ENCODE measurements at places on chromosomes 1 and 21.

GRCh38 chr1:234735476-234735875, 125.5 kb upstream of the IRF2BP2 start:
- no peak for DNase-seq

GRCh38 chr21:45176141-45176540, 101.8 kb downstream of the ADARB1 start:
- no peak for DNase-seq

DNA sequence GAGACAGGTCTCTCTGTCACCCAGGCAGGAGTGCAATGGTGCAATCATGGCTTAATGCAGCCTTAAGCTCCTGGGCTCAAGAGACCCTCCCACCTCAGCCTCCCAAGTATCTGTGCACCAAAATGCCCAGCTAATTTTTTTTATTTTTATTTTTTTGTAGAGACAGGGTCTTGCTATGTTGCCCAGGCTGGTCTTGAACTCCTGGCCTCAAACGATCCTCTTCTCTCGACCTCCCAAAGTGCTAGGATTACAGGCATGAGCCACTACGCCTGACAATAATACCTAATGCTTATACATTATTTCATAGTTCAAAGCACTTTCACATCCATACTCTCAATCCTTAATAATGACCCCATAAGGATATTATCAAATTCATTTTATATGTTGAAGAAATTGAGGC, 48.3 kb downstream of the LUZP1 start:
- no peak for DNase-seq

DNA sequence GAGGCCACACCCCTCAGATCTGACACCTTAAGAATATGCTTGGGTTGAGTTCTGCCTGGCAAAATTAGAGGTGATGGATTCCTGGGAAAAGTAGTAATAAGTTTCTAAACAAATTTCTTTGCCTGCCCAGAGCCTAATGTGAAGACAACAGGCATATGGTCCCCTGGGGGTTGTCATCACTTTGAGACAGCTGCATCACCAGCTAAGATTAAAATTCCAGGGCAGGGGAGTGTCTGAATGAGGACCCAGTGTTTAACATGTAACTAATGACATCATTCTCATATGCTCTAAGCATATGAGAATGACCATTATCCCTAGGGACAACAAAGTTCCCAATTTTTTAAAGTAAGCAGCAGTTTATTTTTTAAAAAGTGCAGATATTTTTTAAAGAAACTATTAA, 432.2 kb downstream of the PCP4 start:
- DNase-seq, result no peak

DNA sequence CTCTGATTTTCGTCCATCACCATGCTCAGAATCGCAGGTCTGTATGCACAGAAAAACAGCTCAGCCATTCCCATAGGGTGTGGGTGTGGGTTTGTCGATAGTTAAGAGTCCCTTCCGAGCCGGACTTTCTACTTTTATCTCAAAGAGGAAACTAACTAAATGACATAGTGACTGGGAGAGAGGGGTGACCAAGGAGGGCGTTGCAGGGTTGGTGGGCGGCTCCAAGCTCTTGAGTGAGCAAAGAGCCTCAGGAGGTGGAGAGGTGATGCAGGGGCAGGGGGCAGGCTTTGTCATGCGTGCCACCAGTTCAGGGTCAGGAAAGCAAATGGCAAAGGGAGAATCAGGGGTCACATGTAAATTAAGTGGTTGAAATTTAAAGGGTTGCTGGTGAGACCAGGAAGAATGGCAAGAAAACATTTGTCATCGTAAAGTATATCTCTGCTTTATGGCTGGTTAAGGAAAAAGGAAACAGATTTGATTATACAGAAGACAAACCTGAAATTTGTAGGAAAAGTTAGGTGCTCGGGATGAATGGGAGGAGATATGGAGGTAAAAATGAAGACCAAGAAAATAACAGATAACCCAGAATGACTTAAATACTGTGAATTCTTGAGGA, 249.0 kb downstream of the SETD4 start:
- DNase-seq, result no peak

DNA sequence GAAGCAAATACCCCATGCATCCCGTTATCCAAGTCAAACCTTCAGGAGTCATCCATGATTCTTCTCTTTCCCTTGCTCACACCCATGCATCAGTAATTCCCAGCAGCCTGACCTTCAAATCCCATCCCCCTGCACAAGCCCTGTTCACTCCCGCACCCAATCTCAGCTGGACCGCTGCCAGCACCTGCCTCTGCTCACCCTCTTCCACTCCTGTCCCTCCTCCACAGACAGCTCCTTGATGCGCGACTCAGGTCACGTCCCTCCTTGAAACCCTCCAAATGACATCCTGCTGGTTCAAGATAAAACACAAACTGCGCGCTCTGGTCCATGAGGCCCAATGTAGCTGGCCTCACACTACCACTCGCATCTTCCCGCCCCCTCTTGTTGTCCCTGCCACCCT, 43.4 kb upstream of the MPZL1 start:
- no peak for DNase-seq

- no peak for DNase-seq
Observed at GRCh38 chr1:5273280-5274003, 619.0 kb downstream of the AJAP1 start.

GRCh38 chr1:56672579-56672978, 27.5 kb downstream of the PRKAA2 start:
- DNase-seq, result no peak

DNA sequence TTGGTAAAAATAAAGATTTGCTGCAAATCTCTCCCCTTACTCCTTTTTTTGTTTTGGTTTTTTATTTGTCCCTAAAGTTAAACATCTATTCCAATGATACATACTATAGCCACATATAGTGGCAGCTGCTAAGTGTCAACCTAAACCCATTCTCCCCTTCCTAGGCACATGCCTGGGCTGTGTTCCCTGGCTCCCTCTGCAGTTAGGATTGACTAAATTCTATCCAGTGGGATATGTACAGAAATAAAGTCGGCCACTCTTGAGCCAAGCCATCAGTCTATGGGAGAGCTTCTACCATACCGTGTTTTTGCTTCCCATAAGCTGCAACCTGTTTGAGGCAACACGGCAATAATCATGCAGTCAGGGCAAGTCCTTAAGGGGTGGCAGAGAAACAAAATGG, 23.6 kb downstream of the MCOLN3 start:
- no peak for DNase-seq

GRCh38 chr1:205057808-205058575, 15.0 kb downstream of the CNTN2 start:
- DNase-seq, result no peak

DNA sequence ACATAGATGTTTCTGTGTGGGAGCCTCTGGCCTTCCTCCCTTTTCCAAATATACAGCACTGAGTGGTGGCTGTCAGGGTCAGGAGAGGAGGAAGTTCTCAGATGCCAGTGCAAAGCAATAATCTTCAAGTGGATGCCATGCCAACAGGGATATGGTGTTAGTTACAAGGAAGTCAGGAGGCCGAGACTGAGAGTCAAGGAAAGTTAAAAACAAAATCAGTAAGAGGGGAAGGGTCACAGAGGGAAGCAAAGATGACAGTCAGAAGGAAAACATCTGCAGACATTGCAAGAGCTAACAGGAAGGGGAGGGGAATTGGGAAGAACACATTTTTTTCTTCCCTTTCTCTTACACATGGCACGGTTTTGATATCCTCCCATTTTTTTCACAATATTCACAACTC, 691.4 kb downstream of the ADGRL2 start:
- DNase-seq, result no peak

DNA sequence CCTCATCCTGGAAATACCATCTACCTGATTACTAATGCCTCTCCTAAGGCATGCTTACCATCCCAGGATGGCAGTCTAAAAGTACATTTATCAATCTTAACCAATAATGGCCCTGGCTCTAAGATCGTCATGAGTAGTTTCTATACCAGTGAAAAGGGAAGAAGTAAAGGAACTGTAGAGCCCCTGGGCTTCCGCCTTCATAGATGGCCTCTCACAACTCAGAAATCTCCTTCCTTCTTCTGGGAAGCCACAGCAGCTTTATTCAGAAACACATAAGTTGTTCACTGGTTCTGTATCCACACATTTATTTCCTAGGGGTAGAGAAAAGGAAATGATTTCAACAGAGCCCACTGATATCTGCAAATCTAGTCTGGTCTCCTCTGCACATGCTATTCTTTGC, 41.0 kb upstream of the CD5L start:
- no peak for DNase-seq

GRCh38 chr1:18192974-18193373, 85.4 kb downstream of the IGSF21 start:
- DNase-seq, result no peak

DNA sequence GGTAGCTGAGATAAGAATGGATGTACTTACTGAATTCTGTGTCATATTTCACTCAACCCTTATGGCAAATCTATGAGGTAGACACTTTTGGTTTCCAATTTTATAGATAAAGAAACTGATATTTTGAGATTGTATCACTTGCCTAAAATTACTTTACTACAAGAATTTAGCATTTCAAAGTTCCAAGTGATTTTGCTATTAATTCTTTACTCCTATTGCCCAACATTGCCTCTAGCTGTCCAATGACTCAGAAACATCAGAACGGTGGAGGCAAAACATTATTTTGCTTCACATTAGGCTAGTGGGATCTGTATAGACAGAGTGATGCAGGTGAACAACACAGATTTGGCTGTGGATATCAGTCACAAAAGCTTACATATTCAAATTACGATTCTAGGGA, 747.2 kb upstream of the NEGR1 start:
- DNase-seq, result no peak

- DNase-seq, result no peak
Observed at GRCh38 chr1:31781138-31781755, 17.1 kb upstream of the ADGRB2 start.

DNA sequence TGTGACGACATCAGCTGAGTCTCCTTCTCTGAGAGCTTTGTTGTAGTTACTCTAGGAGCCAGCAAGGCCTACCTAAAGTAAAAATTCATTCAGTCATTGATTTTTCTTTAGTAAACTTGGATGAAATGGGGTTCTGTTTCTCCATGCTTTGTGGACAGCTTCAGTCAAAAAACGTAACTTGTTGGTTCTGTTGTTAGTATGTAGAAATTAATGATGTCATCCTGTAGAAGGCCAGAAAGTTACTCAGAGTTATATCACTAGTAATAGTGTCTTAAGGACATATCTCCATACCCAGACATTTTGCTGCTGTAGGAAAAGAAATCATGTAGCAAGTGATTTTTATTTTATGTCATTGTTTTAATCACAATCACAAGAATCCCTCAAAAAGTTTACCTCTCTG, 43.0 kb downstream of the KDM1A start:
- no peak for DNase-seq

GRCh38 chr1:97680894-97681293, 239.9 kb downstream of the DPYD start:
- DNase-seq, result no peak

DNA sequence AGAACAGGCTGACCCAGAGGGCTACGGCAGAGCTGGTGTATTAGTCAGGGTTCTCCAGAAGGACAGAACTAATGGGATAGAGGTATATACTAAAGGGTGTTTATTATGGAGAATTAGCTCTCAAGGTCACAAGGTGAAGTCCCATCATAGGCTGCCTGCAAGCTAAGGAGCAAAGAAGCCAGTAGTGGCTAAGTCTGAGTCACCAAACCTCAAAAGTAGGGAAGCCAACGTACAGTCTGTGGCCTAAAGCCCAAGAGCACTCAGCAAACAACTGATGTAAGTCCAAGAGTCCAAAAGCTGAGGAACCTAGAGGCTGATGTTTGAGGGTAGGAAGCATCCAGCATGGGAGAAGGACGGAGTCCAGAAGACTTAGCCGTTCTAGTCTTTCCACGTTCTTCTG, 179.2 kb downstream of the BACH1 start:
- no peak for DNase-seq

- DNase-seq, result no peak
Observed at GRCh38 chr1:35447278-35447677, 109.9 kb downstream of the KIAA0319L start.

DNA sequence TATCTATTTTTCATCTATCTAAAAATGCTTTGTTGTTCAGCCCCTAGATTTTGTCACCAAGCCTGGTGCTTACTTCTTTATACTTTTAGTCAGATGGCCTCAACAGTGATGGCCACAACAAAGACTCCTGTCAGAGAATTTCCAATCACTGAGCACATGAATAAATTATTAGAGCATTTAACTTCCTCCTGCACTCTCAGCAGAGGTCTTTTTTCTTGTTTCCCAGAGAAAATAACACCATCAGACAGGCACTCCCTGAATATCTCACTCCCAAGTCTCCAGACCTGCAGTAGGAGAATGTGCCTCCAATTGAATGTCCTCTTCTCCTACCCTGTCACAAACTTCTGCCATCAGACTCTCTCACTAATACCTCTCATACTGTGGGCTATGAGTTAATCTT, 616.0 kb upstream of the NR5A2 start:
- DNase-seq, result no peak

GRCh38 chr1:62784509-62785365, 805 bp downstream of the ATG4C start:
- DNase-seq, result no peak

- no peak for DNase-seq
Observed at GRCh38 chr1:33161061-33161681, 20.7 kb downstream of the TRIM62 start.

DNA sequence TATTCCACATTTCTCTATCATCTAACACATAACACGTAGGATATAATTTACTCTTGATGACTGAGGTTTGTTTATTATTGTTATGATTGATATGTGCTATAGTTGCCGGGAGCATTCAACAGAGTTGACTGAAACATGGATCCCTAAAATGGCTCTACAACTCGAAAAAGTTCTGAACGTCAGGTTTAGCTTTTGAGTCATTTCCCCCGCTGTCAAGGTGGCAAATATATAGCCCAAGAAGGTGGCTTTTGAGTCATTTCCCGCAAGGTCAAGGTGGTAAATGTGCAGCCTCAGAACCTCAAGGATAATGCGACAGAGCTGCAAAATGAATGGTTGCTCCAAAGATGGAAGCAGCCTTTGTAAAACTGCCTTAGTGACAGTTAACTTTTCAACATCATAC, 104.0 kb downstream of the NIBAN1 start:
- no peak for DNase-seq

- DNase-seq, result no peak
Observed at GRCh38 chr1:116257341-116257767, 115.7 kb upstream of the ATP1A1 start.

DNA sequence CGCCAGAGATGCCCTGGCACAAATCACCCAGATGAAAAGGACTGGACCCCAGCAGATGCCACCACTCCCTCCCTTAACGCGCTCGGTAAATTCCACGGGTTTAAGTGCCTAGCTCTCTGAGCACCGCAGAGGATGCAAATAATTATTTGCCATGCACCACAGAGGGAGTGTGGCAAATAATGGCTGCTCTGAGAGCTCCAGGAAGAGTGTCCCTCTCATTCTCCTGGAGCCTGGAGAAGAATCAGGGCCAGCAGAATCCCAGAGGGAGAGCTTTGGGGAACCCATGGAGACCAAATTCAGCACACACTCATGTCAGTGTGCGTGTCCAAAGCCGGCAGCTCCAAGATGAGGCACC, 667 bp downstream of the HHIPL2 start:
- no peak for DNase-seq

- DNase-seq, result no peak
Observed at GRCh38 chr1:98315309-98315708, 346.2 kb upstream of the SNX7 start.

DNA sequence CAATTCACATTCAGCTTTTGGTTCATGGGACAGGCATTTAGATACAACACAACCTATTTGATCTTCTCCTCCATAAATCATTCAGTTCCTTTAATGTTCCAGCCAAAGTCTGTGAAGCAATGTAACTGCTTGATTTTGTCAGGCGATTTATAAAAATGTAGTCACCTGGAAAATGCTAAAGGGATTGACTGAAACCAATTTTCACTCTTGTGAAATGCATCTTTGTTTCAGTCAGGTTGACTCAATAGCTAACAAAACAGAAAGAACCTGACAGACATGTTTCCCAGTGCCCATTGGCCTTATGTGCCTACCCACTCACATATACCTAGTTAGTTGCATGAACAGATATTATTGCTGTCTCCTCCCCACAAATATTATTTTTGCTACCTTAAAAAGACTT, 335.7 kb downstream of the CHRM3 start:
- no peak for DNase-seq

Measured in T-helper 17 cell (primary cell).